ENCODE measurements at places on chromosomes 4 and X.
A peak's percentile ranks its signal among the peaks of the same experiment; 100 is the strongest.

GRCh38 chr4:187480146-187481145 lies 515.1 kb upstream of the ZFP42 start:
- no peaks in the 10 kb centered on the region for H3K36me3 ChIP-seq
- H3K4me3 ChIP-seq, result no peak overlapping the region
- no peak for DNase-seq

DNA sequence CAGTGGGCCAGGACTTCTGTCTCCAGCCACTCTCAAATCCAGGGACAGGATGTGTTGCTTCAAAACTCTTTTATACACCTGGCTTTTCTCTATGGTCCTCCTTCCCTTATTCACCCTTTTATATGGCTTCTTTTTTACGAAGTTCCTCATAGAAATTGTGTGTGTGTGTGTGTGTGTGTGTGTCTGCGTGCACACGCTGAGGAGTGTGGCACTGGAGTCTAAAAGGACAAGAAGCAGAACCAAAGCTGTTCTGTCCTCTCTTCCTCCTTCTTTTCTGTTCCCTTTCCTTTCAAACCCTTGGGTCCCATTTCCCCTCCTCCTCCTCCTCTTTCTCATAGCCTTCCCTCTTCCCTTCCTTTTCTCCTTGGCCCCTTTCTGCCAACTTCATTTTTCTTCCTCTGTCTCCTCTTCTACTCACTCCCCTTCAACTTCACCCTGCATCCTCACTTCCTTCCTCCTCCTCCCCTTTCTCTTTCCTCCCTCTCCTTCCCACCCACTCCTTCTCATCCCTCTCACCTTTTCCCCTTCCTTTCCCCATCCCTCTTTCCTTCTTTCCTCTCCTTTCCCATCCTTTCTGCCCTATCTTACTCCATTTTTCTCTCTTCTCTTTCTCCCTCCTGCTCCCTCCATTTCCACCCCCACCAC lies 360.5 kb downstream of the MID1IP1 start:
- H3K27me3 ChIP-seq, result peaks cover 8% of the 10 kb centered on the region
- no peak for DNase-seq
- no peaks in the 10 kb centered on the region for H3K4me1 ChIP-seq
- H3K36me3 ChIP-seq, result no peaks in the 10 kb centered on the region
- no peak overlapping the region for H3K27ac ChIP-seq
- no peak overlapping the region for H3K4me3 ChIP-seq

DNA sequence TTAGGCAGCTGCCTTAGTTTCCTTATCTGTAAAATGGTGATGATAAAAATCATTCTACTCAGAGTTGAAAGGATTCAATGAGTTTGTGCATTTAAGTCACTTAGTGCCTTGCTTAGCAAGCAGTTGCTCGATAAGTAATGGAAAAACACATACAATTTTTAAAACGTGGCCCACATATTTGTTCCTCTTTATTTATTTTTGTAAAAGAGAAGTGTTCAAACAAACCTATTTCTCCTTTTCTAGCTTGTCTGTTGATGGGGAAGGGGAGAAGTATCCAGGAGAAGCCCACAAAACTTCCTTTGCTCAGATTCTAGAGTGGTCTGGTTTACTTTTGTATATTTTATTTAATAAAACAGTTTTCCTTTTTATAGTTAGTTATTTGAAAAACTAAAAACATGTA lies 3.3 kb upstream of the HPGDS start:
- no peak overlapping the region for H3K4me3 ChIP-seq
- H3K36me3 ChIP-seq, result no peaks in the 10 kb centered on the region
- DNase-seq, result no peak
- no peaks in the 10 kb centered on the region for H3K4me1 ChIP-seq

GRCh38 chr4:161721947-161722346 lies 441.9 kb downstream of the FSTL5 start:
- no peaks in the 10 kb centered on the region for H3K27me3 ChIP-seq
- no peak for DNase-seq
- H3K36me3 ChIP-seq, result no peaks in the 10 kb centered on the region
- no peak overlapping the region for H3K4me3 ChIP-seq

- no peak overlapping the region for H3K4me3 ChIP-seq
- peaks cover 3% of the 10 kb centered on the region for H3K4me1 ChIP-seq
- H3K27me3 ChIP-seq, result no peaks in the 10 kb centered on the region
- H3K27ac ChIP-seq, result no peak overlapping the region
- DNase-seq, result no peak
- no peaks in the 10 kb centered on the region for H3K36me3 ChIP-seq
These were observed 4.6 kb downstream of the BMPR1B start for GRCh38 chr4:94762326-94762725.

DNA sequence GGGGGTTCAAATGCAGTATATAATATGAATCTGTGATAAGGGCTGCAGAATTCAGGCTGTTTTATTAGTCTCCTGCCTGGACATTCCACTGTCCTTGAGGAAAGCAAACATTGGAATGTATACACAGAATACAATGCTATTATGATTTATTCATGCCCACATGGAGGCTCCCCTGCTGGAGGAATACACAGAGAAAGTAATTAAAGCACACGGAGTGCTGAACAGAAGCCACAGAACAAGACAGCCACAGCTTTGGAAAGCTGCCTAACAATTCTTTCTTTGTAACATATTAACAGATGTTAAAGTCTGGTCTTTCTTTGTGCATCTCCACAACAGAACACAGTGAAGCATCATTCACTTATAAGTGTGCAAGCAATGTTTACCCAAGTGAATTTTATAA lies 155.8 kb downstream of the ARAP2 start:
- no peaks in the 10 kb centered on the region for H3K36me3 ChIP-seq
- DNase-seq, result no peak
- no peak overlapping the region for H3K27ac ChIP-seq
- H3K4me1 ChIP-seq, result no peaks in the 10 kb centered on the region
- H3K27me3 ChIP-seq, result no peaks in the 10 kb centered on the region

GRCh38 chr4:80419946-80420345 lies 84.4 kb downstream of the CFAP299 start:
- no peaks in the 10 kb centered on the region for H3K27me3 ChIP-seq
- no peak overlapping the region for H3K4me3 ChIP-seq
- H3K36me3 ChIP-seq, result no peaks in the 10 kb centered on the region
- no peak overlapping the region for H3K27ac ChIP-seq
- no peaks in the 10 kb centered on the region for H3K4me1 ChIP-seq

DNA sequence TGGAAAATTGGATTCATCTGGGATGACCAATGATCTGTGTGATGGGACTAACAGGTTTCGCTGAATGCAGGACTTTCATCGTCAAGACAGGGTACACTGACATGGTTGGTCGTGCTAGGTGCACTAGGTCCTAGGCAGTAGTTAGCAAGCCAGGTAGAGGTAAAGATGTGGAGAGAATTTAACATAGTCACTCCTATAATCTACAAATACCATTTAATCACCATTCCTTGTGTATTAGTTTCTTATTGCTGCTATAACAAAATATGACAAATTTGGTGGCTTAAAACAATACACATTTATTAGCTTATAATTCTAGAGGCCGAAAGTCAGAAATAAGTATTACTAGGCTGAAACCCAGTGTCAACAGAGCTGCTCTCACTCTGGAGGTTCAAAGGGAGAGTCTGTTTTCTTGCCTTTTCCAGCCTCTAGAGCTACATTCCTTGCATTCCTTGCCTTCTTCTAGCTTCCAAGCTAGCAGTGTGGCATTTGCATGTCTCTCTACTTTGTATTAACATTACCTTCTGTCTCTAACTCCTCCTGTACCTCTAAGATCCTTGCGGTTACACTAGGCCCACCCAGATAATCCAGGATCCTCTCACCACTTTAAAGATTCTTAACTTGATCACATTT lies 98.7 kb upstream of the GRIA3 start:
- H3K4me1 ChIP-seq, result no peaks in the 10 kb centered on the region
- no peak overlapping the region for H3K4me3 ChIP-seq
- H3K27ac ChIP-seq, result no peak overlapping the region
- no peaks in the 10 kb centered on the region for H3K36me3 ChIP-seq

DNA sequence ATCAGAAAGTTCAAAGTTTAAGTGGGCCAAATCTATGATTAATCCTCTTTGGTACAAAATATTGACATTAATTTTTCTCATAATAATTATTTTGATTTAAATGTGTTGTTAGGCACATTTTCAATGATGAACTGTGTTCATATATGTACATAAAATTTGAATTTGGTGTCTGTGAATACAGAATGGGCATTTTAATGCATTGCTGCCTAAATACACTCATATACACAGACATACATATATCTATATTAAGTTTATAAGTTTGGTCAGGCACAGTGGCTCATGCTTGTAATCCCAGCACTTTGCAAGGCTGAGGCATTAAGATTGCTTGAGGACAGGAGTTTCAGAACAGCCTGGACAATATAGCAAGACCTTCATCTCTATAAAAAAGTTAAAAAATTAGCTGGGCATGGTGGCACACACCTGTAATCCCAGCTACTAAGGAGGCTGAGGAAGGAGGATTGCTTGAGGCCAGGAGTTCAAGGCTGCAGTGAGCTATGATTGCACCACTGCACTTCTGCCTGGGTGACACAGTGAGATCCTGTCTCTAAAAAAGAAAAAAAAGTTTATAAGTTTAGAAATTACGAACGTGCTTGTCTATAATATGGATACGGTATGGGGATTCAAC lies 12.3 kb upstream of the BMP2K start:
- H3K4me3 ChIP-seq, result no peak overlapping the region
- H3K4me1 ChIP-seq, result no peaks in the 10 kb centered on the region
- H3K27me3 ChIP-seq, result no peaks in the 10 kb centered on the region

DNA sequence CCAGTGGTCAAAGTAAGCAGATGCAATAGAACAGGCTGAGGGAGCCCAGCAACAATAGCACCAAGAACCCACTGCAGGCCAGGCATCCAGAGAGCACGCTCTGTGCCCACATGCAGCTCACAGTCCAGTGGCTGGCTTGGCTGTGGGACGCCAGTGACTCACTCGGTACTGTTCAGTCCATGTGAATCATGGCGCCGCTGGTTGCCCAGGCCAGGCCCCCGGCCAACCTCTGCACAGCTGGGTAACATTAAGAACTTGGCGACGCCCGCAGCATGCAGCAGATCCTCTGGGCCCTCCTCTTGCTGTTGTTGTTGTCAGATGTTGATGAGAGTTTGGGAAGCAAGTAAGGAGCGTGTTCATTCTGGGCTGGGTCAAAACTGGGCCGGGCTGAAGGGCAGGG lies 60.5 kb downstream of the MSX1 start:
- H3K27me3 ChIP-seq, result no peaks in the 10 kb centered on the region
- H3K27ac ChIP-seq, result no peak overlapping the region
- no peak overlapping the region for H3K4me3 ChIP-seq

DNA sequence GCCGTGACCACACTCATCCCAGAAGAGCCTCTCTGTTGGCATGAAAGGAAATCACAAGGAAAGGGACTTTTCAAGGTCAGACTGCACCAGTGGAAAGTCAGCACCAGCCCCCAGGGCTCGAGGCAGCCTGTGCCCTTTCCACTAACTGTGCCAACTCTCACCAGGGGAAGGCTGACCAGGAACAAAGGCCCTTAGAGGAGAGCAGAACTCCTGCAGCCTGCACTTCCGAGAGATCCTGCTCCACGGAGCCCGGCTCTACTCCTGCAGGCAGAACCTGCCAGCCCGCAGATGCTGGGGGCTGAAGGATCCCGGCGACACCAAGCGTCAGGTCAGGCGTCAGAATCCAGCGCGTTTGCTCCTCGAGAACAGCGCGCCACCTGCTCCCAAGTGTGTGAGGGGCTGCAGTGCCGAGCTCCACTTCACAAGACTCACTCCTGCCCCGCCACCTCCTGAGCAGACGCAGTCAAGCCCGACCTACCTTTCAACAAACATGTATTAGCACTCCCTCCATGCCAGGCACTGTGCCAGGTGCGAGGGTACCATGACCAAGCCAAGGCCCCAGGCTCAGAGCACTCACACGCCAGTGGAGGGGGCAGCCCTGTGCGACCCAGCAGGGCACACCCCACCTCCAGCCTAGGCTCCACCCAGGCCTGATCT lies 13.6 kb upstream of the HELT start:
- H3K4me1 ChIP-seq, result peaks cover 8% of the 10 kb centered on the region
- no peaks in the 10 kb centered on the region for H3K36me3 ChIP-seq
- H3K27me3 ChIP-seq, result no peaks in the 10 kb centered on the region

DNA sequence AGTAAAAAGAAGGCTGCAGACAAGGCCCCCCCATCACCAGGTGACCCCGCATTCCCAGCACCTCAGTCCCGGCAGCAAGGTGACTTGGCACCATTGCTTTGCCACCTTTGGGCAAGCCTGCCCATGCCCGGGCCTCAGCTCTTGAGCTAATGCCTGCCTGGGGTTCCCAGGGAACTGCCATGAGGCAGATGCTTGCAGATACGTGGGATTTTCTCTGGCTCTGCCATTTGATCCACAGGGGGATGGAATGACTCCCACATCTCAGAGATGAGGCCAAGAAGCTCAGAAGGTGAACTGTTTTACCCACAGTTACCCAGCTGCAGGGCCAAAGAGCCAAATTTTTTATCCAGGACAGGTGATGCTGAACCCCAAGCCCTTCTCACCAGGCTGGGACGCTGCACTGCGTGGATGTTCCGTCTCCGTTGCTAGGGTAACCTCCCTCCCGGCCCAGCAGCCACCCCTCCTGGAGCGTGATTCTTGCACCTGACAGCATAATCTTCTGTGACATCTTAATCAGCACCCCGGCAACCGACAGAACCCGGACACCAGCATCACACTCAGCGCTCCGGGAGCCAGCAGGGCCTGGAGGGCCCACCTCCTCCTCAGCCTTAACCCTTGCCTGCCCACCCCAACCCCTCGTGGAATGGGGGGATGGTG lies 15.7 kb upstream of the MSX1 start:
- peak; percentile 33 for DNase-seq
- H3K27ac ChIP-seq, result no peak overlapping the region
- H3K27me3 ChIP-seq, result peaks cover 3% of the 10 kb centered on the region
- H3K4me1 ChIP-seq, result no peaks in the 10 kb centered on the region

DNA sequence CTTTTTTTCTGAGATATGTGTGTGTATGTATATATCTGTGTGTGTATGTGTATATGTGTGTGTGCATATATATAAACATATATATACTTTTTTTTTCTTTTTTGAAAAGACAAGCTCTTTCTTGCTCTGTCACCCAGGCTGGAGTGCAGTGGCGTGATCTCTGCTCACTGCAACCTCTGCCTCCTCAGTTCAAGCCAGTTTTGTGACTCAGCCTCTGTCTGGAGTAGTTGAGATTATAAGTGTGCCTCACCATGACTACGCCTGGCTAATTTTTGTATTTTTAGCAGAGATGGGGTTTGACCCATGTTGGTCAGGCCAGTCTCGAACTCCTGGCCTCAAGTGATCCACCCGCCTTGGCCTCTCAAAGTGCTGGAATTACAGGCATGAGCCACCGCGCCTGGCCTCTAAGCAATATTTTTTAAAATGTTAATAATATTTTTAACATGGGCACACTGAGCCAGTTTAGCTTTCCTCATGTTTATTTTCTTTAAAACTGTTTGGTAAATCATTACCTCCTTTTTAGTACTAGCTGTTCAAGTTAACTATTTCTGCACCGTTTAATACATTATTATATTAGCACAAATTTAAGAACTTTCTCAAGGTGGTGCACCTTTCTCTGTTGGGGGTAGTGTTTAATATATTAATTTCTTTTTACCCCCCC lies 33.3 kb downstream of the BBS12 start:
- no peaks in the 10 kb centered on the region for H3K27me3 ChIP-seq
- peaks cover 4% of the 10 kb centered on the region for H3K4me1 ChIP-seq
- no peak overlapping the region for H3K4me3 ChIP-seq

- no peak overlapping the region for H3K27ac ChIP-seq
- H3K27me3 ChIP-seq, result no peaks in the 10 kb centered on the region
- no peak for DNase-seq
- H3K4me1 ChIP-seq, result no peaks in the 10 kb centered on the region
- no peak overlapping the region for H3K4me3 ChIP-seq
These were observed 320.6 kb downstream of the DTHD1 start for GRCh38 chr4:36601864-36602495.
